Epithelial cell of esophagus (primary cell): ENCODE measurements at places on chromosomes 6 and 20.

- DNase-seq: no peak
Measured at GRCh38 chr6:7827142-7827541, 83.4 kb downstream of the TXNDC5 start.

- peak; percentile 24 for DNase-seq
Measured at GRCh38 chr20:21640556-21640955, 64.9 kb upstream of the PAX1 start.

DNA sequence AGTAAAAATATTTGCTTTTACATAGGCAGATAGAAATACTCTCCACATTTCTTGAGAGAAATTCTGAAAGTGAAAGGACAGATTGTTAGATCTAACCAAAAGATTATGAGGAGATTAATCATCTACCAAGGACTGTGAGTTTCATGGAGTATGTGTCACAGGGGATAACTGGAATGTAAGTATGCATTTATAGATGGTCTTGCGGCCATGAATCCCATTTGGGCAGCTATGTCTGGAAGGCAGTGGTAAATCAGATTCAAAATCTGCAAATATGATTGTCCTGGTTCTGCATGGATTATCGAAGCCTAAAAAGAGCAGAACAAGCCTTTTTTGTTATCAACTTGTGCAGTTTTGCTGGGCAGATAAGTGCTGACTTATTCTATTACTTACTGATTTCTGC is 293.8 kb downstream of the RFPL4B start:
- DNase-seq: peak; percentile 20

GRCh38 chr6:39203436-39204159 is 25.7 kb downstream of the KCNK5 start:
- peak; percentile 21 for DNase-seq

GRCh38 chr20:37669062-37669772 is 24.6 kb upstream of the CTNNBL1 start:
- peak; percentile 41 for DNase-seq

DNA sequence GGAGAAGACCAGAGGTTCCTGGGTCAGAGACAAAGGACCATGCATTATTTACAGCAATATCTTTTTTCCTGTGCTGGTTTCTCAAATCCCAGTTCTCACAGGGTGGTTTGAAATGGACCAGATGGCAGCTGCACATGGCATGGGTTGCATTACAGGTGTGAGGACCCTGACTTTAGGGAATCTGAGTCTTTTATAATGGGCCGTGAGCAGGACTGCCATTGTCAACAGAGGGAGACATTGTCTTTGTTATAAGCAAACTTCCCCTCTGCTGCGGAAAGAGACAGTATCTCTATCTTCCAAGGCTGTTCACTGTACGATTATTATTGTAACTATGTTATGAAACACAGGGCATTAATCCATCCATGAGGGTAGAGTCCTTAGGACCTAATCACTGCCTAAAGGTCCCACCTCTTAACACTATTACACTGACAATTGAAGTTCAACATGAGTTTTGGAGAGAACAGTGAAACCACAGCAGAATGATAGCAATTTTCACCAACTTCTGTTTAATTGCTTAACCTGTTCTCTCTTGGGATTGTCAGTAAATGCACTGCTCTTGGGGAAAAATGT is 156.1 kb upstream of the AGPAT4 start:
- no peak for DNase-seq

DNA sequence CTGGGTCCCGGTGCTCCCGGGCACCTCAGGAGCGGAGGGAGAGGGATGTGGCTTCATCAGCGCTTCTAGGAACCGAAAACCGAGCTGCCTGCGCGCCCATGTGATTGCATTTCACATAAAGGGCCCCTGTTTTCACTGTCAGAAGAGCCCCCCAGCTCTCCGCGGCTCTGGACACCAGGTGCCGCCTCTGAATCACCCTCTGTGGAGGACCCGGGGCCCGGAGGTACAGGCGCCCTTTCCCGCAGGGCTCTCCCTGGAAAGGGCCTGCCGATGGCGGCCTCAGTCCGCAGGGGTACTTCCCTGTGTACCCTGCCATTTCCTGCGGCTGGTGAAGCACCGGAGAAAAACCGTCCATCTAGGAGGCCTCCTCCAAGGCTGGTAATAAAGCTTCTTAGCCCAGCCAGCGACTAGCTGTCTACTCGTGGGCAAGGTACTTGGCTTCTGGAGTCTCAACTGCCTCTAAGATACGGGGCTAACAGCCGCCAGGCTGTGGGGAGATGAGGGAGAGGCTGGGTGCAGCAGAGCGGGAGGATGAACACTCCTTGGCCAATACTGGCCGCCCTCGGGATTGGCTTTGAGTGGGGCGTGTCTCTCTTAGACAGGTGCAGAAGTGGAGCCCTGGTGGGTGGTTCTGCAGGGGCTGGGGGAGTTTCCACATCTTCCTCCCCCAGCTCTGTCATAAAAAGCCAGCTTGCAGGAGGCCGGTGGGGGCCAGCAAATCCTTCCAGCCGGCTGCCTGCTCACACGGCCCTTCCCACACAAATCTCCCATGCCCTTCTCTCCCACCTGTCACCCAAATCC is 1.6 kb downstream of the PPP1R16B start:
- no peak for DNase-seq

GRCh38 chr20:611047-611842 is 1.1 kb upstream of the TCF15 start:
- DNase-seq: no peak

DNA sequence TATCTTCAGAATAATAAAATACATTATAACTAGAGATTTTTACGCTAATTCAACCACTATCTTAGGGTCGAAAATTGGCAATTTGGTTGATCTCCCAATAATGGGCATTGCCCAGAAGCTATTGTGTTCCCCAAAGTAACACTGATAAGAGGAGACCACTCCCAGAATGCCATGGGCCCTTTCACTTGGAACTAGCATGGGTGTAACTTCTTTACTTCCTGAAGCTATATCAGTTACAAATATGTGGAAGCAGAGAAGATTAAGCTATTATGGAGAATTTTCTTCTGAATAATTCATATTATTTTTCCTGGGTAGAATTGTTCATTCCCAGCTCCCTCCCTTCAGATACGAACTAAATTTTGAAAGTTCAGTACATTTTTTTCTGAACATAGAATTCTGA is 48.2 kb upstream of the JAG1 start:
- DNase-seq: no peak

DNA sequence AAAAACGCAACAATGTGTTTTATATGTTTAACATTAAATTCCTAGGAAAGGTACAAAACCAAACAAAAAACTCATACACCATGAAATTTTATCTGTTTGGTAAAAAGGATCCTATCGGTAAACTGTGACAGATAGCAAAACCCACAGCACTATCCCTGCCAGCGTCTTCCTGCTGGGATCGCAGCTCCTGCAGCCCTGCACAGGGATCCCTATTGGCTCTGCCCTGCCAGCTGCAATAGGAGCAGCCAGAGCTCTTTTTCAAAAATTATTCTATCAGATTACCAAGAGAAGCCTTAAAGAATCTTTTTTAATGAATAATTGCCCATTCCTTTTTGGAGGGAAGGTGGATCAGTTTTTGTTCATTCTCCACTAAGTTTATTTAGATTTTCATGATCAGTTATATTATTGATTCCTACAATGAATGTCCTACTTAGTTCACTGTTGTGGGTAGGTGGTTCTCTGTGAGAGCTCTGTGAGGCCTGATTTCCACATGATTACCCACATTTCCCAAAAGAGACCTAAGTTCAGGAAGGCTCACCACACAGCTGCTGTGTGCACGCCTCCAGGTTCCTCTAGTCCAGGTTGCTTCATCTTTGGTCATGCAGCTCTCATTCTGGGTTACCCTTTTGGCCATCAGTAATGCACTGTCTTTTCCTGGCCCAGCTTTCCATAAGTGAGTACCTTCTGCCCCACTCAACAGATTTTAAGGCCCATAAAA is 293.8 kb downstream of the FRK start:
- DNase-seq: no peak

DNA sequence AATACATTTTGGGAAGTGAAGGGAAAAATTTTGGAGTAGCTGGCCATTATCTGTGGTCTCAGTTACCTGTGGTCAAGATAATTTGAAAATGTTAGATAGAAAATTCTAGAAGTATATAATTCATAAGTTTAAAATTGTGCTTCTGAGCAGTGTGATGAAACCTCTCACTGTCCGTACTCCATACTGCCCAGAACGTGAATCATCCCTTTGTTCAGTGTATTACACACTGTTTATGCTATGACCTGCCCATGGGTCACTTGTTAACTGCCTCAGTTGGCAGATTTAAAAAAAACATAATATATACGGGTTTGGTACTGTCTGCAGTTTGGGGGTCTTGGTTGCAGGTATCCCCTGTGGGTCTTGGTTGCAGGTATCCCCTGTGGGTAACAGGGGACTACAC is 4.1 kb upstream of the CALHM5 start:
- DNase-seq: peak; percentile 15

GRCh38 chr6:138272533-138273315 is 54.4 kb upstream of the PBOV1 start:
- peak; percentile 27 for DNase-seq

DNA sequence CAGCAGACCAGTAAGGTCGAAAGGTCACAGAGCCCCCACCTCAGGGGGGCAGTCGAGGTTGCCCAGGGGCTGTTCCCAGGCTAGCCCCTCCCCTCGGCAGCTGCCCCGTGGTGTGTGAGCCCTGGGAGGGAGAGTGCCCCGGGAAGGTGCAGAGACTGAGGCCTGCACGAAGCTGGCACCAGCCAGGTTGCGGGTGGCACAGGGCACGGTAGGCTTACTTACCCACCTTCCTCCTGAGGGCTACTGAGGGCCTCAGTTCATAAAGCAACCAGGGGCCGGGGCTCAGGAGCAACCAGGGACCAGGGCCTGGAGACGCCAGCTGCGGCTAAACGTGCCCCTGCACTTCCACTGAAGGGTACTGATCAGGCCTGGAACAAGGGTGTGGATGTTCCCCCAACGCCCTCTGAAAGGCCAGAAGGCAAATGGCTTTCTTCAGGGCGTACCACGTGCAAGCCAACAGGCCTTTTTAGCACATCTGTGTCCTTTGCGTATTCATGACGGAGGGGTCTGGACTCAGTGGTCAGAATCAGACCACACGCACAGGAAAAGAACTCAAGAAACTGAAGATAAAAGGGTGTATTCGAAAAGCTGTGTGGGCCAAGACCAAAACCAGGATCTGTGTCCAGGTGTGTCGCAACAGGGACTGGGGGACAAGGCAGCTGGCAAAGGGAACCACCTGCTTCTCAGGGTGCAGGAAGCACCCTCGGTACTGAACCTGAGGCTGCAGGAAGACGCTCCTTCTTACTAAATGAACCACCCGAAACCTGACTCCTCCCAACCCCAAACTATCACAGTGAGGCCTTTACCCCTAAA is 24.5 kb upstream of the TCFL5 start:
- no peak for DNase-seq

DNA sequence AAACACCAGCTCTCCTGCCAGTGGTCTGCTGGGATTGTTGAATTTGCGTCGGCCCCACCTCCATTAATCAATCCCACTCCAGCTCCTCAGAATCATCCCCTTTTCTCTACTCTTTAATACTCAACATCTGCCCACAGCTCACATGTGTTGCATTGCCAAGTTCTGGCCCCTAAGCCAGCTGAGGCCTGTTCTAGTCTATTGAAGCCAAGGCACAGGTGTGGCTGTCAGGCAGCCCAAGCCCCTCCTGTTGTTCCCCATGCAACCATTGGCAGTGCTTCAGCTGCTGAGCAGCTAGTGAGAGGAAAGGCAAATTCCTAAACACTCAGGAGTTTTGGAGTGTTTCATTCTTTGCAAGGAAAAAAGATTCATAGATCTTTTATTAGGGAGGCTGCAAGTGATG is 128.0 kb upstream of the NT5E start:
- no peak for DNase-seq

DNA sequence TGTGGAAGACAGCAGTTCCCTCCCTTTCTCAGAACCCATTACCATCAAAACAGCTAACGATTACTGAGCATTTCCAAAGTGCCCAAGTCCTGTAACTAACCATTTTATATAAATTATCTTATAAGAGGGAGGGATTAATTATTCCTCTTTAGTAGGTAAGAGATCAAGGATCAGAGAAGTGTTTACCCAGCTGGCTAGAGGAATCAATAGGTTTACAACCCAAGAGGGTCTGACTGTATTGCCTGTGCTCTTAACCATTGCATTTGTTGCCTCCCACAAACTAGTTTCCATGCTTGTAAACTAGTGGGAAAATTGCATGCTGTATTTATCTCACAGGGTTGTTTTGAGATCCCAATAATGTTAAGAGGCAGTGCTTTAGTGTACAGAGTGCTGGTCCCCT is 3.7 kb upstream of the DBNDD2 start:
- no peak for DNase-seq

DNA sequence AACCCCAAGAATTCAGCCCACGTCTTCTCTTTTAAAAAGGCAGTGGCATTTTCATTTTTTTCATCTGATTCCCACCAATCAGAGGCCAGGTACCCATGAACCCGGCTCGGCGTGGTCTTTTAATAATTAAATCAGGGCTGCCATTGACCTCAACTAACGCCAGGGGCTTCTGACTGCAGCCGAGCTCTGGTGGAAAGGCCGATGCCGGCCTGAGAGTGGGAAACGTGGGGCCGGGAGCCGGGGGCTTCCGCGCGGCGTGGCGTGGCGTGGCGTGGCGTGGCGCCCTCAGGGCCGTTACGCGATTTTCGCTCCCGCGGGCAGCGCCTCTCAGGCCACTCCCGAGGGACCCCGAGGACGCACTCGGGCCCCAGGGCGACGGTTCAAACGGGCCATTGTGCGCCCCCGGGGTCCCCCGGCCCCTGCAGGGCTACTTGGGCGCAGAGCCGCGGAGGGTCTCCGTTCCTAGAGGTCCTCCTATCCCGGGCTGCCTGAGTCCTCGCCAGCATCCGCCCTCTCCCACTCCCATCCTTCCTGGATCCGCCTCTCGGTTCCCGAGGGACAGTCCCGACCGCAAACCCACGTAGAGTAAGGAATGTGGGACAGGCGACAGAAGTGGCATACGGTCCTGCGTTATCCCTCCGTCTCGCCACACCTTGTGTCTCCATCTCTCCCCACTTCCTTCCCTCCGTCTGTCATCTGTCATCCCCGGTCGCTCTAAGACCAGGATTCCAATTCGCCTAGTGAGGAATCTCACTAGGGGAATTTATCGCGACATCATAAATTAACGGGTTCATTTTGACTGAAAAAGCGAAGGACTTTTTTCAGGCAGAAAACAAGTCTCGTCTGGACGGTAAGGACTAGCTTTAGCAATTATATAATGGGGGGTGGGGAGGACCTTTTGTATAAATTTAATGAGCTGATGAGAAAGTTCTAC is 876 bp upstream of the TBPL1 start:
- peak; percentile 68 for DNase-seq

- no peak for DNase-seq
Measured at GRCh38 chr20:23966927-23967615, 21.5 kb downstream of the GGTLC1 start.
